ENCODE measurements at places on chromosomes 13 and 19. TPM values are rescaled to one million over a fixed set of nuclear protein-coding genes. Genes with fewer than 3 reads are reported as not detected.

Gene KIR2DL4
- not detected for total RNA-seq

Gene CGB8
- total RNA-seq: 3.0 TPM

Gene ZNF534
- total RNA-seq: not detected

Gene DIRAS1
- total RNA-seq: 4.0 TPM

Gene FBN3
- not detected for total RNA-seq

Gene ZNF600
- total RNA-seq: 0.21 TPM

Gene LAIR1
- not detected for total RNA-seq

Gene C13orf46
- 0.26 TPM for total RNA-seq

Gene PRX
- total RNA-seq: 1.3 TPM

Gene PCDH20
- not detected for total RNA-seq

Gene TGDS
- total RNA-seq: 7.6 TPM

Gene FFAR2
- total RNA-seq: 0.02 TPM

Gene HSH2D
- total RNA-seq: not detected

Gene CCDC8
- total RNA-seq: not detected

Gene OR7C1
- not detected for total RNA-seq

Gene LILRA1
- not detected for total RNA-seq

Gene SIAH3
- not detected for total RNA-seq

Gene ZNF793
- 0.06 TPM for total RNA-seq

Gene ZNF585A
- 6.1 TPM for total RNA-seq

Gene SMIM24
- 0.97 TPM for total RNA-seq

Gene CKM
- 0.05 TPM for total RNA-seq

Gene ZNF562
- 5.8 TPM for total RNA-seq

Gene JAK3
- total RNA-seq: 0.27 TPM

Gene ZNF541
- 0.06 TPM for total RNA-seq

Gene ENOX1
- total RNA-seq: 1.9 TPM

Gene CEACAM21
- total RNA-seq: not detected

Gene GAS6
- total RNA-seq: 8.9 TPM

Gene PLK5
- not detected for total RNA-seq

Gene C5AR1
- total RNA-seq: 2.5 TPM

Gene ODAD3
- total RNA-seq: 1.4 TPM

Gene RPS28
- total RNA-seq: 868 TPM

Gene PRTN3
- 0.43 TPM for total RNA-seq

Gene TUBB4A
- total RNA-seq: 7.0 TPM

Gene VSTM2B
- not detected for total RNA-seq

Gene SLC17A7
- total RNA-seq: 0.61 TPM

Gene ZNF154
- not detected for total RNA-seq

Gene MEX3D
- 6.8 TPM for total RNA-seq

Gene ZBTB32
- not detected for total RNA-seq

Gene KLK14
- total RNA-seq: 0.17 TPM

Gene C19orf33
- 761 TPM for total RNA-seq

Gene SBK3
- 2.2 TPM for total RNA-seq

Gene ZNF224
- 8.3 TPM for total RNA-seq

Gene F10
- total RNA-seq: 0.13 TPM

Gene PRR12
- total RNA-seq: 38.2 TPM

Gene ATP4A
- not detected for total RNA-seq

Gene COX7A1
- total RNA-seq: not detected

Gene GAPDHS
- total RNA-seq: 0.10 TPM

Gene NKG7
- total RNA-seq: not detected

Gene ZNF714
- 2.8 TPM for total RNA-seq

Gene EPS8L1
- 3.2 TPM for total RNA-seq

Gene BEST2
- total RNA-seq: 3.5 TPM

Gene EFNA2
- total RNA-seq: 1.2 TPM

Gene ZNF845
- 3.3 TPM for total RNA-seq

Gene SYCN
- not detected for total RNA-seq

Gene CEACAM7
- total RNA-seq: 0.10 TPM

Gene MYO1F
- 0.37 TPM for total RNA-seq

Gene SCEL
- 1.3 TPM for total RNA-seq

Gene NMRK2
- total RNA-seq: not detected

Gene RNF225
- total RNA-seq: 0.14 TPM

Measured in A549 treated with AZD2906 at 1 μM for 4 hours (cell line).